ENCODE measurements at places on chromosomes 12 and 14.

GRCh38 chr14:72887514-72887913 lies 6.4 kb downstream of the DPF3 start:
- DNase-seq: no peak

DNA sequence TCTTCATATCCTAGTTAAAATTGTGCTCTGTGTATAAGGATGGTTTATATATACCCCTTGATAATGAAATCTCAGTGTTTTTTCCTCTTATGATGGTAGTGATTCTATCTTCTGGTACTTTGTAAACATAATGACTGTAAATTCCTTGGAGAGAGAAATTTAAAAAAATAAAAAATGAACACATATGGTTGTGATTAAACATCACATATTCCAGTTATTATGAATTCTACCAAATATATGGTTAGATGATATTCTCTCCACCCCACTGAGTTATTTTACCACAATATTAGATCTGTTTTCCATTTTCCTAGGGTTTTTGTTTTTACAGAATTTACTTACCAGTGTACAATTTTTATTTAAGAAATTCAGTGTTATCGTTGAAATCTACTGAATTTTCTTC lies 481.9 kb upstream of the NOVA1 start:
- no peak for DNase-seq

DNA sequence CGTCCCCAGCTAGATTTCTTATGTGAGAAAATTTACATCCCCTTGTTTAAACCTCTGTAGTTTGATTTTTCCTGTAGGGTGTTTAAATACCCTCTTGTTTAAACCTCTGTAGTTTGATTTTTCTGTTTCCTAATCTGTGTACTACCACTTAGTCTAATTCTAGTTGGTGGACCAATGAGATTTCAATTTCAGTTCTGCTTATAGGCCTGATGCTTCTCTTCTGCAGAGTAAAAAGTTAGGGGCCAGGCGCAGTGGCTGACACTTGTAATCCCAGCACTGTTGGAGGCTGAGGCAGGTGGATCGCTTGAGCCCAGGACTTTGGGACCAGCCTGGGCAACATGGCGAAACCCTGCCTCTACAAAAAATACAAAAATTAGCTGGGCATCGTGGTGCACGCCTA lies 11.5 kb downstream of the UBC start:
- DNase-seq: no peak

DNA sequence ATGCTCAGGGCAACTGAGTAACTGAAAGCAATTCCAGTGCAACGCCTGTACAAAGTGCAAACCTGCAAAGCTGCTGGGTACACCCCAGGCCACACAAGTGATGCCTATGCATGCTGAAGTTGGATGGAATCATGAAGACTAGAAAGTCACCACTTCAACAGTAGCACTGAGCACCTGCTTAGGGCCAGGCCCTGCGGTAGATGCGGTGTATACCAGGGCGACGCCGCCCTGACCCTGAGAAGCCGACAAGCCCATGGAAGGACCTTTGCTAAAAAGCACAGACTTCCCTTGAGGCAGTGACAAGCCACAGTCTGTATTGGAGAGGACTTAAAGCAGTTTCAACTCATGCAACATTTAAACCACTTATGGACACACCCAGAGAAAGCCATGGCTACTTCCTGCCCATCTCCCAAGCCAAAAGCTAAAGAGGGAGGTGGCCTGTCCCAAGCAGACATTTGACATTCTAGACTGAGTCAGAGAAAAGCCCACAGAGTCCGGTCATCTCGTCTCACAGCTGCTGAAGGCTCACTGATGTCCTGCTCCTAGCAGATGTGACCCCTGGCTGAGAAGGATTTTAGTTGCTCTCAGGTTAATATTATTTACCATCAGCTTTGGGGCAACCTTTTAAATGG lies 843.9 kb upstream of the TMEM132C start:
- no peak for DNase-seq

DNA sequence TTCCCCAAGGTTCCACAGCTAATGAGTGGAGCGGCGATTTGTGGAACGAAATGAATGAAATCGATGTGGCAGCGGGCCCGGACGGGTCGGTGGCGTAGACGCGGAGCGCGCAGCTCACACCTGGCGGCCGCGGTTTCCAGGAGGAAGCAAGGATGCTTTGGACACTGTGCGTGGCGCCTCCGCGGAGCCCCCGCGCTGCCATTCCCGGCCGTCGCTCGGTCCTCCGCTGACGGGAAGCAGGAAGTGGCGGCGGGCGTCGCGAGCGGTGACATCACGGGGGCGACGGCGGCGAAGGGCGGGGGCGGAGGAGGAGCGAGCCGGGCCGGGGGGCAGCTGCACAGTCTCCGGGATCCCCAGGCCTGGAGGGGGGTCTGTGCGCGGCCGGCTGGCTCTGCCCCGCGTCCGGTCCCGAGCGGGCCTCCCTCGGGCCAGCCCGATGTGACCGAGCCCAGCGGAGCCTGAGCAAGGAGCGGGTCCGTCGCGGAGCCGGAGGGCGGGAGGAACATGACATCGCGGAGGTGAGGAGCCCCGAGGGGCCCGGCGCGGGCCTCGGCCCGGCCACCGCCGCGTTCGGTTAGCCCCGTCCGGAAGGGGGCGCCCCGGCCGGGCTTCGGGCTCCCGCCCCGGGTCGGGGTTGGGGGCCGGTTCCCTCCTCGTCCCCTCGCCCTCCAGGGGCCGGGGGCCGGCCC lies at the start of gene PTPN11:
Gene PTPN11, plus strand, starts transcription at position 340 of the 689 bp plus-strand sequence. Its CDS starts 165 bp downstream, at position 505.
- DNase-seq: peak; percentile 79

- DNase-seq: no peak
These were observed 4.9 kb upstream of the NECAP1 start for GRCh38 chr12:8077207-8077606.

GRCh38 chr12:51869931-51870330 lies 18.0 kb upstream of the ANKRD33 start:
- no peak for DNase-seq

- no peak for DNase-seq
These were observed 189.4 kb downstream of the TMTC2 start for GRCh38 chr12:82876075-82876474.

GRCh38 chr14:68780358-68781160 lies 12.3 kb downstream of the ZFP36L1 start:
- DNase-seq: no peak

GRCh38 chr12:126182619-126183236 lies 1117.5 kb downstream of the AACS start:
- DNase-seq: no peak

GRCh38 chr14:53019406-53019805 lies 68.6 kb upstream of the FERMT2 start:
- DNase-seq: no peak

DNA sequence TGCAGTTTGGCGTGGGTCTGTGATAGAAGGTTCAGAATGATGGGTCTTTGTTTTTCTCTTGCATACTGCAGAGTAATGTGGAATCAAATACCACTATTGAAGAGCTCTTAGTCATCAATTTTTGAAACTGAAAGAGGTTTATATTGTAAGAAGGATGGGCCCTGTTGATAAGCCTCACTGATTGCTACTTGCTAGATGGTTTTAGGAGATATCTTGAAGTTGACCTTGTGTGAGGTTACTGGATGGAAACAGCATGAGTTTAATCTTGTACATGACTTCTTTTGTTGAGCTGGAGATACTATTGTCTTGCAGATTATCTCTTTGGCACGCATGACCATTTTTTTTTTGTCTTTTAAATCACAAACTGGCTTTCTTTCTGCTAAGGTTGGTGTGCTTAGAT lies 13.8 kb downstream of the BICD1 start:
- DNase-seq: no peak

DNA sequence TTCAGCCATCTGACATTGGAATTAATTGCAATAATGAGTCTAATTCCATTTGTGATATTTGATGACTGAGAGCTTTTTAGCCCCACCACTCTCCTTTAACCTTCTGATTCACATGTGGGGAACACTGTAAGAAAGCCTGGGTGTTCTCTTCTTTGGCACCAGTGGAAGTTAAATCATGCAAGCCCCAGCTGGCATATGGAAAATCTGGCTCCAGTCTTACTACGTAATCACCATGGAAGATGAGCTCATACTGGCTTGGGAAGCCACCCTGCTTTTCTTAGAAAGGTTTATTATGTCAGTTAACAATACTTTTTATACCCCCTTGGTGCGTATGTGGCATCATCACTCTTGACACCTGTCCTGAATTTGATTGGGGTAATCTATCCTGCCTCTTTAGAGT lies 479.3 kb downstream of the SLC16A7 start:
- no peak for DNase-seq

- no peak for DNase-seq
These were observed 79.8 kb downstream of the SLC15A4 start for GRCh38 chr12:128743916-128744315.

DNA sequence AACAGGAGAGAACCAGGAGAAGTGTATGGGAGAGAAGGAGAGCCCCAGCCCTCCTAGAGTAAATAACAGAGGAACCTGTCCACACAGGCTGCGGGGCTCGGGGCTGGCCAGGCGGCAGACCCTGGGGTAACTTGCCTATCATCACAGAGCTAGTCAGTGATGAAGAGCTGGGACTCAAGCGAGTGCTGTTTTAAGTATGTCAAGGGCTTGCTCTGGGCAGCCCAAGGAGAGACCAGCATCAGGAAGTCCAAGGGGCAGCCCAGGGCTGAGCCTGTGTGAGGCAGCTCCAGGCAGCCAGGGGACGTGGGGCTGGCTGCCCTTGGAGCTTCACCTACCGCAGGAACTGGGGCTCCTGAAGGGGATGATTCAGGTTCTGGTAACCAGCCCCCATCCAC lies 10.0 kb downstream of the VWF start:
- no peak for DNase-seq

DNA sequence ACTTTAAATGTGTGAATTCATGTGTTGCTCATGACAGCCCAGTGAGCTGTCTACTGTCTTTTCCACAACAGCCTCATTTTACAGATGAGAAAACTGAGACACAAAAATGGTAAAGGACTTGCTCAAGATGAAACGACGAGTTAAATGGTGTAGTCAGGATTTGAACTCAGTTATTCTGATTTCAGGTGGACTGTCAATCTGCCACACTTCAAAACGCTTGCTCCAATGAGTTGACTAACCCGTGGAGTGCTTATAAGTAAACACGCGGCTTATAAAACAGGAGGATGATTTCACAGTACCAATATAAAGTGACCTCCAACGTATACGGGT lies 652 bp upstream of the POLE2 start:
- DNase-seq: no peak

DNA sequence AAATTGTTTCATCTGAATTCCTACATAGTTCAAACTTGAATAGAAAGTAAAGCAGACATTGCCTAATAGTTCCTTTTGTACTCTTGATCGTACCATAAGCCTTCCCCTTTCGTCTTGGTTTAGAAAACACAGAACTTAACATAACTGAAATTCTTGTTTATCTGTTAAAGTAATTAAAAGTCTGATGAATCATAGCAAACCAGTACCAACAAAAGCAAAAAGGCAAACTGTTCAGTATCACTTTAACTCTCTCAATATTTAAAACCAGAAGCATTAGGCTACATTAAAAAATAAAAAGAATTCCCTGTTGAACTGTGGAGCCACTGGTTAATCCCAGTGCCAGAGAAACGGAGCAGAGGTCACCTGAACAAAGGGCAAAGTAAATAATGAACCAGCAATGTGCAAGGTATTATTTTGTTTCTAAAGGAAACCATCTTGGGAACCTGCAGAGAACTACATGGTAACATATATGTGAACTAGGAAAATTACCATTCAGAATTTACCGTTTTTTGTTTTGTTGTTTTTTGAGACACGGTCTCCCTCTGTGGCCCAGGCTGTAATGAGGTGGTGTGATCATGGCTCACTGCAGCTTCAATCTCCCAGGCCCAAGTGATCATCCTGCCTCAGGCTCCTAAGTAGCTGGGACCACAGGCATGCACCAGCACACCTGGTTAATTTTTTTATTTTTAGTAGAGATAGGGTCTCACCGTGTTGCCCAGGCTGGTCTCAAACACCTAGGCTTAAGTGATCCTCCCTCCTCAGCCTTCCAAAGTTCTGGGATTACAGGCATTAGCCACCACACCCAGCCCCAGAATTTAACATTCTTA lies 17.1 kb upstream of the HIGD1C start:
- no peak for DNase-seq

GRCh38 chr12:56768424-56768823 lies 5.3 kb downstream of the HSD17B6 start:
- no peak for DNase-seq

DNA sequence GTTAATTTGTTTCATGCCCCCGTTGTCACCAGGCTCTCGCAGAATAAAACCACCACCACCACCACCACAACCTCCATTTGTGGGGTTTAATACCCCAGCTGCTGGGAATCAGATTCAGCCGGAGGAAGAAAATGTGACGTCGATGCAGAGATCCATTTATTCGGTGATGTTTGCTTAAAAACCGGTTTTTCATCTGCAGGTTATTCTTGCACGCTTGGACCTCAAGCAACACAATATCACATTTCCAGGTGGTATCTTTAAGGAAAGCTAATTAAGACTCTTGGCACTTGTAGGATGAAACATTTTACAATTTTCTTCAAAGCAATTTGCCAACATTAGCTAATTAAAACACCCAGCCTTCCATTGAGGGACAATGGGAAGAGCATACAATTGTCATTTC lies 39.8 kb downstream of the SPRING1 start:
- no peak for DNase-seq

- no peak for DNase-seq
These were observed 37.0 kb upstream of the EIF5 start for GRCh38 chr14:103296987-103297386.

DNA sequence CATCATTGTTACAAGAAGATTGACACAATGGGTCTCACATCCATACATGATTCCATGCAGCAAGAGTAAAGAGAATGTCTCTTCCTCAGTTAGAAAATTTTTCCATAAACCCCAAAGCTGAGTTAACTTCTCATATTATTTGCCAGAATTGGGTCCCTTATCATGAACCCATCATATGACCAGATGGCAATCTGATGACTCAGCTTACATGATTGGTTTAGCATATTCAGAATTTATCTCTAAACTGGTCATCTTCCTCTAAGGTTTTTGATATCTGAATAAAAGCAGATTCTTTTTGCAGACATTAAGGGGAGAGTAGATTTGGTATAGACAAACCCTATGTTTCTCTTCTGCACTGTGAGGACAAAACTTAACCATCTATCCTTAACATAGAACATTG lies 174.9 kb downstream of the PIK3C2G start:
- no peak for DNase-seq

- DNase-seq: no peak
These were observed 227.0 kb downstream of the ANO2 start for GRCh38 chr12:5718073-5718472.

DNA sequence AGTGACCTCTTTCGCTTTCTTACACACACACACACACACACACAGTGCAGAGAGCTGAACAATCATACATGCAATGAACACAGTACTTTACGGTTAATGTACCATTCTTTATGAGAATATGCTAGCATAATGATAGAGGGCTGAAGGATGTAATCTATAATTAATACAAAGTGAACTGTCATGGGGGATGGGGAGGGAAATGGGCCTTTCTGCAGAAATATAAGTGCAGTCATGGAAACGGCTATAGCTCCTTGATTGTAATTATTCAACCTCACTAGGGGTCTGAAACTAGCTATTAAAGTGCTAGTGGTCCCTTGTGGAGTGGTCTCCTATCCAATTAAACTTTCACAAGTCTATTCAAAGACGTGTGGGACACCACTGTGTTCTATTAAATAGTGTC lies 443.2 kb upstream of the FOXG1 start:
- no peak for DNase-seq

All from caudate nucleus (tissue), 63 donors.